ENCODE measurements at places on chromosomes 6 and 20.

DNA sequence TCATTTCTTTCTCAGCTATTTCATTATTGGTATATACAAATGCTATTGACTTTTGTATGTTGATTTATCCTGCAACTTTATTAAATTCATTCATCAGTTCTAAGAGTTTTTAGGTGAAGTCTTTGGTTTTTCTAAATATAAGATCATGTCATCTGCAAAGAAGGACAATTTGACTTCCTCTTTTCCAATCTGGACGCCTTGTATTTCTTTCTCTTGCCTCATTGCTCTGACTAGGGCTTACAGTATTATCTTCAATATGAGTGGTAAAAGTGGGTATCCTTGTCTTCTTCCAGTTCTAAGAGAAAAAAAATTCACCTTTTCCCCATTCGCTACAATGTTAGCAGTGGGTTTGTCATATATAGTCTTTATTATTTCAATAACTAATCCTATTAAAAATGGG lies 38.0 kb downstream of the KIF16B start:
- no peak for DNase-seq

- DNase-seq, result no peak
Measured at GRCh38 chr6:107894809-107895396, 63.1 kb downstream of the SEC63 start.

DNA sequence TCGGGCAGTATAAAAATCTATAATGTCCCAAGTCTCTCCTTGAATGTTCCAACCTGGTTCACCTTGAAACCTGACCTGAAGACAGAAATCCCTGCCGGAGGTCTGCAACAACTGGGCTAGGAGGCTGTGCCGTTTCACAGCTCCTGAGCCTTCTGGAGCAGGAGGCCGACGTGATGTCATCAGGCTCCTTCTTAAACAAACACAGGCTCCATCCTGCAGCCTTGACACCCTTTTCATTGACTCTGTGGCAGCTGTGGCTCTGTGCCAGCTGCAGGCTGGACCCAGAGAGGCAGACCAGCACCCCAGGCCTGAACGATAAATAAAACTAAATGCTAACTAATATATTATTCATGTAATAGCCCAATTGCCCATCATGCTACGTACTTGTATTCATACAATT lies 483.9 kb downstream of the CD83 start:
- DNase-seq, result no peak

DNA sequence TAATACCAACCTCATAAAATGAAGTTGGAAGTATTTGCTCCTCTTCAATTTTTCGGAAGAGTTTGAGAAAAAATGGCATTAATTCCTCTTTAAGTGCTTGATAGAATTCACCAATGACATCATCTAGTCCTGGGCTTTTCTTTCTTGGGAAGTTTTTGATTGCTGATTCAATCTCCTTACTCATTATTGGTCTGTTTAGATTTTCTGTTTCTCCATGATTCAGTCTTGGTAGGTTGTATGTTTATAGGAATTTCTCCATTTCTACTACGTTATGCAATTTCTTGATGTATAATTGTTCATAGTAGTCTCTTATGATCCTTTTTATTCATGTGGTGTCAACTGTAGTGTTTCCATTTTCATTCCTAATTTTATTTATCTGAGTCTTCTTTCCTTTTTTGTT lies 176.9 kb upstream of the PRND start:
- DNase-seq, result no peak

DNA sequence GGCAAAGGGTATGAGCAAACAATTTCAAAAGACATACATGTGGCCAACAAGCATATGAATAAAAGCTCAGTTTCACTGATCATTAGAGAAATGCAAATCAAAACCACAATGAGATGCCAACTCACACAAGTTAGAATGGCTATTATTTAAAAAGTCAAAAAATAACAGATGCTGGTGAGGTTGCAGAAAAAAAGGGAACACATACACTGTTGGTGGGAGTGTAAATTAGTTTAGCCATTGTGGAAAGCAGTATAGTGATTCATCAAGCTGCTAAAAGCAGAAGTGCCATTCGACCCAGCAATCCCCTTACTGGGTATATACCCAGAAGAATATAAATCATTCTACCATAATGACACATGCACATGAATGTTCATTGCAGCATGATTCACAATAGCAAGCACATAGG lies 6.7 kb upstream of the KHDC1L start:
- no peak for DNase-seq

DNA sequence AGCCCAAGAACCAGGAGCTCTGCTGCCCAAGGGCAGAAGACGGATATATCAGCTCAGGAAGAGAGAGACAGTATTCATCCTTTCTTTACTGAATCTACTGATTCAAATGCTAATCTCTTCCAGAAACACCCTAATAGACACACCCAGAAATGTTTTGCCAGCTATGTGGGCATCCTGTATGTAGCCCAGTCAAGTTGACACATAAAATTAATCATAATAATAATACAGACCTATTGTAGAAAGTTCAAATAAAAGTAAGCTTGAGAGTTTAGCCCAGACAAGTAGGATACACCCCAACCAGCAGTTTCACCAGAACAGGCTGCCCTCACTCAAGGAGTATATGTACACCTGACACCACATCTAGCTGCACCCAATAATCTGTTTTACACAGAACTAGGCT lies 73.9 kb upstream of the VGLL2 start:
- DNase-seq, result no peak

DNA sequence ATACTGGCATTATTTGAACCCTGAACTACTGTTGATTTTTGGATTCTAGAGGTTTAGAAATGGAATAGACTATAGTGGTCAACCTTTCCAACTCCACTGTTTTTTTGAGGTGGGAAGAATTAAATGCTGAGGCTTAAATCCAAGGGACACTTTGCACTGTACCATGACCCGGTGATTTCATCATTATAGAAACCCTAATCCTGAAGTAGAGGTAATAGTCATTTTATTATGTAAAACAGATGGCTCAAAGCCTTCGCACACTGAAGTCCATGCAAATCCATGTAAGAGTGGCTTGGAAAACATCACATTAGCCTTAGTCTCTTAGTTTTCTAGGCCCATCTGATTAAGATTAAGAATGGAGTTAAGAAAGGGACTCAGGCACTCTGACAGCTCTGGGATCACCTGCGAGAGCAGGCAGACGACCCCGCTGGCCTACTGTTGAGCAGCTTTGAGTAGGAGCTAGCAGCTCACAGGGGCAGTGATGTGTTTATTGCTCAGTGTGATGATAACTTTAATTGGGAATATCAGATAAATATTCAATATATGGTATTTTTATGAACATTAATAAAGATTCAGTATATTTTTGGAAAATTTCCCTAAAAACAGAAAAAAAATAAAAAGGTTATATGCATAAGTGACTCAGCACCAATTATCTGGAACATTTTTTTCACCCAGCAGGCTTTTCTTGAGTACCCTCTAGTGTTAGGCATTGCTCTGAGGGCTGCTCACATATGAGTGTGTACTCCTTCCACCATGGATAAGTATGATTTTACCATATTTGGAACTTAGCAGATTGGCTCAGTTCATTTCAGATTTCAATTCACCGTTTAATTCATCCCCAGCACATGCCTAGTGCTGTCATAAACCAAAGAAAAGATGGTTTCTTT lies 13.4 kb downstream of the SLX4IP start:
- no peak for DNase-seq

- DNase-seq, result no peak
Measured at GRCh38 chr6:140544431-140544830, 1170.0 kb upstream of the CITED2 start.

- no peak for DNase-seq
Measured at GRCh38 chr6:19851241-19852089, 14.3 kb downstream of the ID4 start.

DNA sequence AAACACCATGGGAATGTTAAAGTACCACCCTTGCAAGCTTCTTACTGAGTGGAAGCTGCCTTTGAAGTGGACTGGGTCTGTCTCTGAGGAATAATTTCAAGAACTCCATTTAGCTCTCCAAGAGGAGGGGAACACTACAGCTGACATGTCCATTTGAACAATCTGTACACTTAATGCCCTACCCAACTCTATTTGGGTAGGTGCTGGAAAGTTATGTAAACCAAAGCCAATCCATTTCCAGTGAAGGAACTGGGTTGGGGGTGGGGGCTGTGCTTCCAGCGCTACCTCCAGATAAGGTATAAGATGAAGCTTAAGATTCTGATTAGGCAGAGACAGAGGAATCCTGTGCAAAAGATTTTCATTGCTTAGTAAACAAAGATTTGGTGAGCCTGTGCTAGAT lies 122.0 kb downstream of the TCP11 start:
- DNase-seq, result no peak

- DNase-seq, result no peak
Measured at GRCh38 chr20:23142162-23143050, 56.3 kb upstream of the CD93 start.

GRCh38 chr6:21738180-21739094 lies 144.9 kb downstream of the SOX4 start:
- DNase-seq, result no peak

DNA sequence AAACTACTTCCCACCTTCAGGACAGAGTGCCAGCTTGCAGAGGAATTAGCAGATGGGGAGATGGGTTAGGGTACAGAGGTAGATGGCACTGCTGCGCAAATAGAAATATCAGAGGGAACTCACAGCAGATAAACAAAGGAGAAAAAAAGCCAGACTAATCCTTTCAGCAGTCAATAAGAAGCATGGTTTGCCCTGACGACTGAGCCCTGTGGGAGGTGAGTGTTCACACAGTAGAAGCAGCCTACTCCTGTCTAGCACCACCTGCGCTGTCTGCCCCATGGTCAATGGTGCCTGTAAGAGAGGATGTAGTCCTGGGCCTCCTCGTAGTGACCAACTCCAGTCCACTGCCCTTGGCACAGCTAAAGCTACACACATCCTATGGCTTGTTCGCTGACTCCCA lies 174.1 kb downstream of the IBTK start:
- DNase-seq, result no peak

DNA sequence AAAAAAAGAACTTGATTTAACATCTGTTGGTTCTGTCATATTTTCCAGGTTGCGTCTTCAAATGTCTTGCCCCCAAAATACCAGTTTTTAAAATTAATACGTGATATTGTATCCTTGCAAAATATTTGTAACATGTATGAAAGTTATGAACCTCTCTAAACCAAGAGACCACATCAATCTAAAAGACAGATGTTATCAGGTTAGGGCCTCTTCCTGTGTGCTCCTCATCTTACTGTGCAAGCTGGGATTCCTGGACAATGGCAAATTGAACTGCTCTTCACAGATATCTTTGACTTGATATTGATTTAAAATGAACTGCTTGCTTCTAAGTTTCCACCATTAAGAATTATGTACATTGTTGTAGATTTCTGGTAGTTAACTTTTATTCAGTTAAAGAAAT lies 9.6 kb downstream of the TMEM239 start:
- no peak for DNase-seq

- DNase-seq, result no peak
Measured at GRCh38 chr6:155412335-155412734, 43.3 kb downstream of the NOX3 start.

DNA sequence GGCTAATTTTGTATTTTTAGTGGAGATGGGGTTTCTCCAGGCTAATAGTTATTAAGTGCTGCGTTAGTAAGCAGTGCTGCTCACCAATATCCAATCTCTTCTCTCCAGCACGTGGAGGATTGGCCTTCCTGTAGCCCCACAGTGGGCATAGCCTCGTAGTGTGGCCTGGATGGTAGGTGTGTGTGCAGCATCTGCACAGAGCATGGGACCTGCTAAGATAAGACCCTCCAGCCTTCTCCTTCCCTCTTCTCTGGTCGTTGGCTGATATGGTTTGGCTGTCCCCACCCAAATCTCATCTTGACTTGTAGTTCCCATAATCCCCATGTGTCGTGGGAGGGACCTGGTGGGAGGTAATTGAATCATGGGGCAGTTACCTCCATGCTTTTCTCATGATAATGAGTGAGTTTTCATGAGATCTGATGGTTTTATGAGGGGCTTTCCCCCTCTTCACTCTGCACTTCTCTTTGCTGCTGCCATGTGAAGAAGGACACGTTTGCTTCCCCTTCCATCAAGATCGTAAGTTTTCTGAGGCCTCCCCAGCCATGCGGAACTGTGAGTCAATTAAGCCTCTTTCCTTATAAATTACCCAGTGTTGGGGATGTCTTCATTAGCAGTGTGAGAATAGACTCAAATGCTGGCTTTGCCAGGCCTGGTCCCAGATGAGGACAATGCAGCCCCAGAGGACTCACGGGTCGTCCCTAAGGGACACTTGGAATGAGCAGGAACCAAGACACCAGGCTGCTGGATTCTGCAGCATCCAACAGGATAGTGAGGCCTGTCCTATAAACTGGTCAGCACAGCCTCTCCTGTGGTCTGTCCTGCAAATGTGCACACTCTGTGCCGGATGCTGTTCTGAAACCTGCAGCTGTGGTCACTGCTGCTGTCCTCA lies 63.4 kb upstream of the AFDN start:
- DNase-seq, result no peak

DNA sequence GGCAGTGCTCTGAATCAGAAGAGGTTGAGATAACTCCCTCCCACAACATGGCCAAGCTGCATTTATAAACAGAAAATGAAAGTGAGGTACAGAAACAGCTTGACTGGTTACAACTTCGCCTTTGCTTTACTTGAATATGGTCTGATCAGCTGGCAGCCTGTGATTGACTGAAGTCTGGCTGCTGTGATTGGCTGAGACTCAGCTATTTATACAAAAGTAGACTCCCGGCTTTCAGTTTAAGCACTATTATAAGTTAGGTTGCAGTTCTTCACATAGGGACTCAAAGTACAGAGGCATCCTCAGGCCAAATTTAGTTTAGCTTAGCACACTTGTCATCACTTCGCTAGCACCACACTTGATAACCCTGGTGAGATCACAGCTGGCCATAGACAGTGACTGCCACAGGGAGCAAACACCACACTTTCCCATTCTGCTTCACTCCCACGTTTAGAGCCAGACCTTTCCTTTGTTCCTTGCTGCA lies 362.6 kb downstream of the EPM2A start:
- no peak for DNase-seq

GRCh38 chr6:109738255-109738654 lies 47.2 kb downstream of the FIG4 start:
- no peak for DNase-seq

GRCh38 chr20:4730780-4731179 lies 9.1 kb downstream of the PRND start:
- DNase-seq, result no peak

DNA sequence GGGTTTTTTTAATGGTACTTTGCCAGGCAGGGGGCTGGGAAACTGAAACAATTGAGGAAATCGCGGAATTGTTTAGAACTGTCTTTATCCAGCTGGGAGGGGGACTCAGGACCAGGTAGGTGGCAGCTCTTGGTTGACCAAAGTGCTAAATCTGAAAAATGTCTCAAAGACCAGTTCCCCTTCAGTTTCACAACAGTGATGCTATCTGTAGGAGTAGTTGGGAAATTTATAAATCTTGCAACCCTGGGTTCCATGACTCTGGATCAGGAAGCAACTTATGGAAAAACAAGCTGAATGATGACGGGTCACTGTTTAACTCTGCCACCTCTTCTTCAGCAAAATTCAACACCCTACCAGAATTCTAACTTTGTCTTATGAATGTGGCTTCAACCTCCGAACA lies 99.7 kb downstream of the FAM50B start:
- no peak for DNase-seq

GRCh38 chr6:34514112-34514511 lies 42.0 kb downstream of the SPDEF start:
- DNase-seq, result no peak

- no peak for DNase-seq
Measured at GRCh38 chr20:6407163-6407562, 284.3 kb upstream of the FERMT1 start.

- peak; percentile 49 for DNase-seq
Measured at GRCh38 chr6:121794630-121795029, 359.2 kb downstream of the GJA1 start.
